SIG-M5 (cell line): ENCODE measurements at places on chromosomes 2 and 18.

DNA sequence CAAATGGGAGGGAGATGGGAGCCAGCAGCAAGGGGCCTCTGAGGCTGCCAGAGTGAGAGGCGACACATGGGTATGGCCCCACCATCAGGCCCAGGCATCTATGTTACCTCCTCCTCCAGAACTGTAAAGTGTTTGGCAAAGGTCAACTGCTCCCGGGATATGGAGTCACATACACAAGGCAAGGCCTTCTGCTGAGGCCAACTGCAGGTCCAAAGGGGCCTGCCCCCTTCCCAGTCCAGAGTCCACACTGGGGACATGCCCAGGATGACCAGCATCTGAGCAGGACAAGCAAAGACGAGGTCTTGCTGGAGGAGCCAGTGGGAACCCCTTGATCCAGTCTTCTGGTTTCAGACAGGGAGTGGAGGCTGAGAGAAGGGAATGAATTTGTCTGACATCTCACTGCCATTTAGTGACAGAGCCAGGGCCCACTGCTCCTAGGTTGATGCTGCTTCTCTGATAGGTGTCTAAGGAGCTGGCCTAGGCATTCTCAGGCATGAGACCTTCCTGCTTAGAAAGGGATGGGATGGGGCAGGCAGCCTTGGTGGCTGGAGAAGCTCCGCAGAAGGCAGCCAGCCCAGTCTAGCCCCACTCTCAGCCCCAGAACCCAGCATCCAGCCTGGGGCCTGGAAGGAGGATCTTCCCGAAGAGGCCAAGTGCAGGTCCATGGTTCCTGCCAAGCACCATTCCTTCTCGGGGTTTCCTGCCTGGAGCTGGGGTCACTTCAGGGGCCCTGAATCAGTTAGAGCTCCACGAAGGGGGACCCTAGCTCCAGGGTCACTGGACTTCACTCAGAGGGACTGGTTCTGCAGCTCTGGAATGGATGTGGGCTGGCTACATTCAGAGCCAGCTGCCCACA lies 26.4 kb downstream of the EMX1 start:
- no peak for DNase-seq

DNA sequence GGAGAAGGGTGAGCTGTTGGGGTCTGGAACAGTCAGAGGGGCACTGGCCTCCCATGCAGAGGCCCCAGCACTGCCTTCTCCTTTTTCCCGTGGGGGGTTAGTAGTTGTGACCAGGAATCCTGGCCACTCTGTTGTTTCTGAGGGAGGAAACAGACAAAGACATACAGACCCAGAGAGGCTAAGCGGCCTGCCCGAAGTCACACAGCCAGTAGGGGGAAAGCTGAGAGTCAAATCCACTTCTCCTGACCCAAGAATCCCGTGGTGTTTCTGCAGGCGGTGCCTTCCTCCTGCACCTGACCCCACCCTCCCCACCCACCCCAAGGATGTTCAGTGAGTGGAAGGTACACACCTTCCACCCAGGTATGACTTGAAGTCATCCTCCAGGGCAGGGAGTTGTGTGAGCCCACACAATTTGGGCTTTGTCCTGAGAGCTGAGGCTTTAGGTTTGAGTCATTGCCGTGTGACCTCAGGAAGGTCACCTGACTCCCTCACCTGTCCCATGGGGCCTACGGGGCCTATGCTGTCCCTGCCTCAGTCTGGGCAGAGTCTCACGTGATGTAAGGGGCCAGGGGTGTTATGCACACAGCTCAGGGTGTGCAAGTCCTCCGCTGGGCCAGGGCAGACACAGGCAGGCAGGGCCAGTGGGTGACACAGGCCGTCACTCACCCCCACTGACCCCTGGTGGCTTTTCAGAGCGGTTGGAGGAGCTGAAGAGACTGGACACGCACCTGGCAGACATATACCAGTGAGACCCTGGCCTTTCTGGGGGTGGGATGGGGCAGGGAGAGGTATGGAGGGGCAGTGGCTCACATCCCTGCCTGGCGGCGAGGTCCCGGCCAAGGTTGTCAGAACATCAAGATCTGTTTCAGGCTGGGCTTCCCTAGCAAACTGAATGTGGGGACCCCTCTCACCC lies 5.0 kb downstream of the NT5DC4 start:
- no peak for DNase-seq

DNA sequence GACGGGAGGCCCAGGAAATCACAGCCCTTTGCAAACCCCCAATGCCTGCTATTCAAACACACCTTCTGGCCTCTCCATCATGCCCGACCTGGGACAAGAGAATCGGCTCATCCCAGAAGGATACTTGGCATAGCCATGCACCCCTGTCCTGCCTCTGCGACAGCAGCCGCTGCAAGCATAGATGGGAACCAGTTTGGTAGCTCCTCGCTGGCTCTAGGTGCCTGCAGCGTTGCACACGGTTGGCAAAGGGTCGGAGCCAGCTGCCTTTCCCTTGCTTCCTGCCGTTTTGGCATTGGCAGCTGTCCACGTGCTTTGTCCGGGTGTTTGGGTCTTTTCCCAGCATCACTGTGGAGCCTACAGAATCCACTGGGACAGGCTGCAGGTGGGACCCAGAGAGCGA lies 76.9 kb downstream of the TWIST2 start:
- DNase-seq: no peak

GRCh38 chr2:206955253-206955652 lies 15.9 kb downstream of the CPO start:
- DNase-seq: no peak

GRCh38 chr2:238947920-238948710 lies 100.2 kb downstream of the TWIST2 start:
- DNase-seq: peak; percentile 33

- no peak for DNase-seq
Observed at GRCh38 chr18:2911533-2911932, 64.7 kb downstream of the EMILIN2 start.

- DNase-seq: peak; percentile 31
Observed at GRCh38 chr2:10120158-10120876, 2.2 kb upstream of the RRM2 start.

- peak; percentile 45 for DNase-seq
Observed at GRCh38 chr2:86747711-86748639, 27.9 kb downstream of the RMND5A start.

DNA sequence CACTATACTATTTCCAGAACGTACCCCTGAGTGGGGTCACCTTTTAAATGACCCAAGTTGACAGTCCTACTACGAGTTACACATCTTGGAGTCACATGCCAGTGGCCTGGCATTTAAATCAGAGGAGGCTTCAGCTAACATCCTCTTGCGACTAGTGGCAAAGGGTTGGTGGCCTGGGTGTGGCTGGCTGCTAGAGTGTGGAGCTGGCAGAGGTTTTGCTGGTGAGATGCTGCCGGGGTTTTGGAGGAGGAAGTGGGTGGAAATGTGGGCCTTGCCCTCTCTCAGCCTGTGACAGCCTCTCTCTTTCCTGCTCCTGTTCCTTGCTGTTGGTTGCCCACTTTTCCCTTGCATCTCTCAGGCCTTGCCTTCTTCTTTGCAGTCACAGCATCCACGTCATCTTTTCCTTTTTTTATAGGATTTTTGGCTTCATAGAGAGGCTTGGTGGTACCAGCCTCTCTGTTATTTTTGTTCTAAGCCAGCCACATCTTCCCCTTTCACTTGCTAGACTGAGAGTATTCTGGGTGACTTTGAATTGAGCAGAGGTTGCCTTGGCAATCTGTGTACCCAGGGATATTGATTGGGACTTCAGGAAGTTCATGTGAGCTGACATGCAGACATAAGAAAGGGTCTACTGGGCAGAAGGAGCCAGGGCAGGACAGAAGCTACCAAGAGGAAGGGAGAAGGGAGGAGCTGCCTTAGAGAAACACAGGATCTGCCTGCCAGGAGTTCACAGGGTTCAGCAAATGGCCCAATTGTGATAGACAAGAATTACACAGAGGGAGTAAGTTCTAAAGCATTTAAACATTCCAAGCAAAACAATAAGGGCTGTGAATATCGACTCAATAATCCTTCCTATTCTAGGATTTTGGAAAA lies 55.4 kb downstream of the CDC42EP3 start:
- no peak for DNase-seq

DNA sequence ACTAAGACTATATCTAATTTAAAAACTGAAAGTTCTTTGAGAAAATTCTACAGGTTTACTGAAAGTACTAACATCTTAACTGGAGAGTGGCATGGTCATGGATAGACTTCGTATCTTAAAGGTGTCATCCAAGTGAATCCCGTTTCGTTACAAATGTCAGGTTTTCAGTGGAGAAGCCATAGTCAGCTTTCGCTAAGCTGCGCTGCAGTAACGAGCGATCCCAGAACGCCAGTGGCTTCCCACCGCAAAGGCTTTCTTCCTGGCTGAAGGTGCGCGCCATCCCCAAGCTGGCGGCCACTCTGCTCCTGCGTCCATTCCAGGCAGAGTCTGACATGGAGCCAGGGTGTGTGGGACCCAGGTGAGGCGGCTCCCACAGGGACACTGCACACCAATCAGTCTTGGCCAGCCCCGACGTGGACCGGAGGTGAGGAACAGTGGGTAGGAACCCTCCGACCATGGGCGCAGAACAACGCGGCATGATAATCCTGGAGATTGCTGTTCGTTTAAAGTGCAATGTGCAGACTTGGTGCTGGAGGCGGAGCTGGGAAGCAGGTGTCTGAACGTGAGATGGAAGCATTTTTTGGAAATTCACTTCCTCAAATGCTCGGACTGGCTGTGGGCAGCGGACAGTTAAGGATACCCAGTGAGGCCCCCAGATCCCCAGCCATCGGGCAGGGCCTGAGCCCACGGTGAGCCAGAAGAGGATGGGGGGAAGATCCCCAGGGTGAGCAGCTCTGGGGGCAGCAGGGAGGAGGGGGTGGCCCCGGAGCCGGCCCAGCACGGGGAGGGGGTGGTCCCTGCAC lies 27.8 kb upstream of the KCNG2 start:
- DNase-seq: no peak

- no peak for DNase-seq
Observed at GRCh38 chr2:186526281-186526680, 40.2 kb downstream of the ZC3H15 start.

DNA sequence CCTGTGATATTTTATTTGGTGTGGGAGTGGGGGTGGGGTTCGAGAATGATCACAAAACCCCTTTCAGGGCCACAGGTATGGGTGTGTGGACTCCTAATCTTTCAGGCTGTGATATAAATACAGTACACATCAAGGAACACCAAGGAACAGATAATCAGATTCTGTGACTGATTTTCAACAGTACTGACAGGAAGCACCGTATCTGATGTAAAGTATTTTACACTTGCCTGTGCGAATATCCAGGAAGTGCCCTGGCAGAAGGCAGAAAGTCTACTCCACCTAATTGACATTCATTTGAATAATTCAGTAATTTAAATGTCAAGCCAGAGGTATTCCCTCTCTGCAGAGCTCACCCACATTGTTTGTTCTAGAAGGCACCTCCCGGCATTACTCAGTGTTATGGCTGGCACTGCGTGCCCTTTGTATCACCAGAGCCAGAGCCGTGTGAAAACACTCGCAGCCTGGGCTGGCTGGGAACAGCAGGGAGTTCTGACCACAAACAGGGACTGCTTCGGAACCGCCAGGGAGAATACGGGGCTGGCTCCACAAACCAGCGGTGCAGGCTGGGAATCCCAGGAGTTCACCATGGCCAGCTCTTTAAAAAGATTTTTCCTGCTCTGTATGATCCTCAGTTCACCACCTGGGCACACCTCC lies 91.8 kb downstream of the ACVR1 start:
- no peak for DNase-seq

- no peak for DNase-seq
Observed at GRCh38 chr18:10759241-10759640, 233.4 kb downstream of the NAPG start.

GRCh38 chr2:2993172-2993692 lies 384.4 kb downstream of the EIPR1 start:
- DNase-seq: no peak

- no peak for DNase-seq
Observed at GRCh38 chr2:175823002-175823706, 178.9 kb downstream of the LNPK start.

DNA sequence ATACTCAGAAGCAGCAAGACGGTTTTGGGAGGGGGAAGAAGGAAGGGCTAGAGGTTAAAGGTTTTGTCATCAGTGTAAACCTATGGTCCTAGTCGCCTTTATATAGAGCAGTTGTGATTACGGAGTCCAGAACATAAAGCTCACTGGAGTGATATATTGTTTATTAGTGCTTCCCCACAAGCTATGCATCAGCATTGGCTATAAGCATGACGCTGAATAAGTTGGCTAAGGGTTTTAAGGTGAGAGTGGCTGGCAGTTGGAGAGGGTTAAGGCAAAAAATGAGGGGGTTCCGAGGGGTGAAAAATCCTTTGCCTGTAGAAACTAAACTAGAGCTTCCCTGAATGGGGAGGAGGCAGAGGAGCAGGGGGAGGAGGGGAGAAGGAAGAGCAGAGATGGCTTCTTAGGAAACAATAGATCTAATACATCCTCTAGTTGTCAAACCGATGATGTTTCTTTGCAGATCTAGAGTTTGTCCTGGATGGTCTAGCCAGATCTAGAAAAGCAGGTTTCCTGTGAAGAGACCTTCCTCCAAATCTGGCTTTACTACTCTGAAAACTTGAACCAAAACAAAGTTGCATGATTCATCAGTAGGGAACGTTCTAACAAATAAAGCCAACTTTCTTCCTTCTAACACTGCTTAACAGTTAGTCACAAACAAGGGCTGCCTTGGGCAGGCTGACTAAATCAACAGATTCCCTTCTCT lies 2.5 kb downstream of the KLF7 start:
- no peak for DNase-seq

DNA sequence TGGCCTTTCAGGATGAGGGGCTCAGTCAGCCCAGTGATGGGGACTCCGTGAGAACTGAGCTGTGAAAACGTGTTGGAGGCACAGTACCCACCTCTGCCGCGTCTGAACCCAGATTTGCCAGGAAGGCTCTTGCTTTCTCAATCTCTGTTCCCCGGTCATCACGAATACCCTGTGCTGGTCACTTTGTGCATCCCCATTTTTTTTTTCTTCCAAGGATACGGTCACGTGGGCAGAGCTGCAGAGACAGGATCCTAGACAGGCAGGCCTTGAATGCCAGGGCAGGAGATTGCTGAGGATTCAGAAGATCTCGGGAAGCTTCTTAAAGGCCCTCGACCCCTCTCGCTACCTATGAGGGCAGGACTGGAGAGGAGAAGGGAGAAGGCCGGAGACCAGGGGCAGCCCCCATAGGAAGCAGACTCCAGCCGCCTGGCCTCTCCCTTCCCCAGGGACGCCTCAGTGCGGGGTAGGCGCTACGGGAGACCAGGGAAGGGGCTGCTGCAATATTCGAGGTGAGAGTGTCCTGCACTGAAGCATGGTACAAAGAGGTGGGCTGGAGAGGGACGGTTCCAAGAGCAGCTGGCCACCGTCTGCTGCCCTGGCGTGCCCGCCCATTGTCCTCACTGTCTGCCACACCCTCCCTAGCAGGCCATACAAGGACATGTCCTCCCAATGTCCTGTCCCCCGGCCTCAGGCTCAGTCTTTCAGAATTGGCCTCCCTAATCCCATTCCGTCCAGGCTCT lies 29.0 kb upstream of the TAF1B start:
- DNase-seq: no peak

DNA sequence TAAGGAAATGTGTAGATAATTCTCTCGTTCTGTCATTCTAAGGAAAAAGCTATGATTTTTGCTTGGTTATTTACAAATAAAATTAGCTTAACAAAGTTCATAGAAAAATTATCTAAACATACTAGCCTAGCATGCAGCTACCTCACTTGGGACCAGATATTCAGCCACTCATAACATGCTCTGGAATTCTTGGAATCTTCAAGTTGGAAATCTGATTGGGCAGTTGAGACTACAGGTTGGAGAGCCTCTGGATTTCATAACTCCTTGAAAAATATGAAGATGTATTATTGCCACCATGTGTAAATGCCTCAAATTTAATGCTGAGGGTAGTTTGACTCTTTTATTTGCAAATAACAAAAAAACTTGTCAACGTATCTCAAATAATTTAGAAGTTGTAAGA lies 132.2 kb upstream of the GULP1 start:
- DNase-seq: no peak

GRCh38 chr2:22520369-22521288 lies 864.4 kb upstream of the KLHL29 start:
- DNase-seq: no peak
